ENCODE measurements at places on chromosomes 12 and 14.

- DNase-seq = no peak
Measured at GRCh38 chr12:124754949-124755800, 108.5 kb downstream of the SCARB1 start.

DNA sequence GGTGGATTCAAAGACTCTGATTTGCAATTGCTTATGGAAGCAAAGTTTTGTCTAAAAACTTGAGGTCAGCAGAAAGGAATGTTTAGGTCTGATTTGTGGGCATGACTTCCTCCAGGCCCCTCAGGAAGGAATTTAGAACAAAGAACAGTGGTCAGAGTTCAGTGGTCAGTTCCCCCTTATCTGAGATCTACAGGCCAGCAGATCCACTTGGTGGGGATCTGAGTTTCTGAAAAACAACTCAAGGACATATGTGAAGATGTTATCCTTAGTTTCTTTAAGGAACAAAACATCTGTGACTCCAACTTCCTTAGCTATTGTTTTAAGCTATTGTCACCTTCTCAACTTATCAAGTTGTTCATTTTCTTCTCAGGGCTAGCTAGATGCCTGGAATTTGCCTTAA lies 28.0 kb upstream of the NAA30 start:
- DNase-seq = no peak

DNA sequence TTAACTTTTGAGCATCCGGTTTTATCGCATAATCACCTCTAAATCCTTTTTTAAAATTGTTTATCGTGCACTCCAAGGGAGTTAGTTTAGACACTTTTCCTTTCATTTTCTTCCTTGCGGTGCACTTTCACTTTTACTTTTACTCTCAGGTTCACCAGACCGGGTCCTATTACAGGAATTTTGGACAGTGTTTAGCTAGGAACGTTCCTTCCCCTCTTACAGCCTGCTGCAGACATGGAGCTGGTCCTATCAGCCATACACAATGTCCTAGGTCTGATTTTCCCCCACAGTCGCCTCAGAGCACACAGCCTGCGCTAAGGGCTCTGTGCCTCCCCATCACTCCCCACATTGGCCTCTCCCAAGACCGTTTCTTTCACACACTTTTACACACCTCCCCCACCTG lies 103.9 kb downstream of the ALG10 start:
- DNase-seq = no peak

DNA sequence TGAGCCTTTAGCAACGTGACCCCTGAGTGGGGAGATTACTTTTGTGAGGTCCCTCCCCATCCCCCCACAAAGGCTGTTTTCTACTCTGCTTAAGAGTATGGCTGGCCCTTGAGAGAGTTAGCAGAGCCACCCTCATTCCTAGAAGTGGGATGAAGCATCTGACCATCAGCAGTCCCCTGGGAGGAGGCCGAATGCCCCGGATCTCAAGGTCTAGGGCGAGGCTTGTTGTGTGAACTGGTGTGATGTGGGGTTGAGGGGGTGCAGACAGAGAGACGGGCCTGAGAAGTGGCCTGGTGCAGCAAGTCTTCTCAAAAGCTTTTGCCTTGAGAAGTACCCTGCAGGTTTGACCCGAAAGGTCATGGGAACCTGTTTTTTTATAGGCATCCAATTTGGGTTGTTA lies 153.0 kb upstream of the FKBP4 start:
- DNase-seq = no peak

DNA sequence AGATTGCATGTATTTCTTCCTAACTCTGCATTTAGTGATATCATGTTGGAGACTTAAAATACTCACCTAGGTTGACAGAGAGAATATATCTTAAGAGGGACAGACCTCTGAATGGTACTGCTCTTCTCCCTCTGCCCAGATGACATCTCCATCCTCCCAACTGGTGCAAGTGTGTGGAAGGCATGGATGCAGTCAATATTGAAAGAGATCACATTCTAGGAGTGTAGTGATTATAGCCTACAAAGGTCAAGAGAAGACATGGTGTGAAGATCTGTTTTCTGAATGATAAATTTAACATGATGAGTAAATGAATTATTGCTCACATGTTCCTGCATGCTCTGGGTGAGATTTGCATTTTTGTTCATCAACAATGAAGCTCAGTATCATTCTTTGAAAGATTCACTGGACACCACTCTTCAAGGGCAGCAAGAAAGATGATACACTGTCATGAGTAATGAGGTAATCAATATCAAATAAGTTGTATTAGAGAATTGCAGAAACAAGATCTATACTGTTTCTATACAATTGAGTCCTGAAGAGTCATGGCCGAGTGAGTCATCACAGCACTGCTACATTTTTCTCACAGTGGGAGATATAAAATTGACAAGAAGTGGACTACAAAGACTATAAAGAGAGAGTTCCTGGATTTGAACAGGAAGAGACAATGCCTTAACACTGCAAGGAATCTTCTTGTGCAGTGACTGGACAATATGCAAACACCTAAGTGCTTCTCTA lies 183.3 kb upstream of the KRR1 start:
- no peak for DNase-seq

DNA sequence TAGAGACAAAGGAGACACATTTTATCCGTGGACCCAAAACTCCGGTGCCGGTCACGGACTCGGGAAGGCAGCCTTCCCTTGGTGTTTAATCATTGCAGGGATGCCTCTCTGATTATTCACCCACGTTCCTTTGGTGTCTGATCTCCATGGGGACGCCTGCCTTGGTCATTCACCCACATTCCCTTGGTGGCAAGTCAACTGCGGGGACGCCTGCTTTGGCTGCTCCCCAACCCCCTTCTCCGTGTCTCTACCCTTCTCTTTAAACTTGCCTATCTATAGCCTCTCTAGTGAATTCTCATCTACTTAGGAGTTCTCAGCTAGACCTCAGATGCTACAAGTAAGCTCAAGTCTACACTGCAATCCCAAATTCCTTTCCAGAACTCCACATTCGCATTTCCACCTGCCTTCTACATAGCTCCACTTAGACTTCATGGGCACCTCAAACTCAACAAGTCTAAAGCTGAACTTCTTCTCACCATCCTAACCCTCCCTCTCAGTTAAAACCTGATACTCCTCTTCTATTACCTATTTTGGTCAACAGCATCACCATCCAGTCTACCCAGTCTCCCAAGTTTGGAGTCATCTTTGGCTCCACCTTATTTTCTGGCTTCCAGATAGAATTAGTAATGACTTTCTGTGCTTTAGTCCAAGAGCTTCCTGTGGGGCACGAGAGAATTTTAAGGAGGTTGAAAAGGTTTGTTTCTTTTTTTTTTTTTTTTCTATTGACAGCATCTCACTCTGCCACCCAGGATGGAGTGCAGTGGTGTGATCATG lies 14.4 kb downstream of the SPTLC2 start:
- no peak for DNase-seq

- DNase-seq = no peak
Measured at GRCh38 chr14:79011920-79012204, 841.7 kb downstream of the NRXN3 start.

GRCh38 chr12:25364529-25365339 lies 114.0 kb upstream of the KRAS start:
- DNase-seq = peak; percentile 34

- no peak for DNase-seq
Measured at GRCh38 chr14:69755296-69755695, 11.6 kb upstream of the SRSF5 start.

- DNase-seq = no peak
Measured at GRCh38 chr14:72519543-72519942, 374.4 kb downstream of the DPF3 start.

GRCh38 chr12:29759950-29760349 lies 23.8 kb downstream of the TMTC1 start:
- no peak for DNase-seq

DNA sequence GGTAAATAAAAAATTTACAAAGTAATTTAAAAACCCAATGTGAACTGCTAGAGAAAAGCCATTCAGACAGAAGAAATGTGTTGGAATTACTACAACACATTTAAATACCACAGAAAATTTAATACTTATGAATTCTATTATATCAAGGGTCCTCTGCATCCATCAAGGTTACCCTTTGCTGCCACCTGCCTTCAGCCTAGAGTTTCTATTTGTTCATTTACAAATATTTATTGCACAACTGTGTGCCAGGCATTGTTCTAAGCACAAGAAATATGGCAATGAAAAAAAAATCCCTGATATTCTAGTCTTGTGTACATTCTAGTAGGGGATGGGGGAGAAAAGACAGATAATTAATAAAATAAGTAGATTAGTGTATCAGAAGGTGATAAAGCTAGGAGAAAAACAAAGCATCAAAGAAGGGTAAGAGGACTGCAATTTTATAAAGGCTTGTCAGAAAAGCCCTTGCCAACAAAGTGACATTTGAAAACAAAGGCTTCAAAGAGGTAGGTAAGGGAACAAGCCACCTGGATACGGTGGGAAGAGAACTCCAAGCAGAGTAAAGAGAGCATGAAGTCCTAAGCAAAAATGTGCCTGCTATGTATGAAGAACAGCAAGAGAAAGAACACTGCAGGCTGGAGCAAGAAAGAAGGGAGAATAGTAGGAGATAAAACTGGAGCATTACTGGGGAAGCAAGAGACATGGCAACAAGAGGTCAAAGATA lies 59.1 kb upstream of the SLC6A13 start:
- DNase-seq = no peak

GRCh38 chr12:57545809-57546437 lies 1.1 kb downstream of the DCTN2 start:
- DNase-seq = no peak

GRCh38 chr14:20799456-20799891 lies 3.2 kb downstream of the RNASE1 start:
- no peak for DNase-seq

GRCh38 chr12:129381715-129382114 lies 522.1 kb downstream of the TMEM132D start:
- no peak for DNase-seq

DNA sequence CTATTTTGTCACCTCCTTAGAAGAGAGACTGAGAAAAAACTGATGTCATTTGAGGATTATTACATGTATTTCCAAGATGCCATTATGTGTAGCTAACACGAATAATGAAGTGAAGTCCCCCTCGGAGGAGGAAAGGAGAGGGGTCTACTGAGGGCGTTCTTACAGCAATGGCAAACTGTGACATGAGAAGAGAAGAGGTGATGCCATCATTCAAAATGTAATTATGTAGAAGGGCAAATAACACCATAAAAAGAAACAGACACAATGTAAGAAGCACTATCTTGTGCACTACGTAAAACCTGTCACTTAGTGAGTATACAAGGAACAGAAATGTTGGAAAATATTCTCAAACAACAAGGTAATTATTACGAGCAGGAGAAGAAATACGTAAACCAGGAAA lies 126.5 kb downstream of the NELL2 start:
- DNase-seq = no peak

- no peak for DNase-seq
Measured at GRCh38 chr12:127143020-127143419, 1124.0 kb upstream of the TMEM132C start.
